ENCODE measurements at places on chromosomes 7 and 10.
A peak's percentile ranks its signal among the peaks of the same experiment; 100 is the strongest.

GRCh38 chr7:153388611-153389010 lies 629.1 kb downstream of the ACTR3B start:
- DNase-seq = no peak

GRCh38 chr10:14077430-14077829 lies 253.3 kb downstream of the FRMD4A start:
- DNase-seq = no peak

DNA sequence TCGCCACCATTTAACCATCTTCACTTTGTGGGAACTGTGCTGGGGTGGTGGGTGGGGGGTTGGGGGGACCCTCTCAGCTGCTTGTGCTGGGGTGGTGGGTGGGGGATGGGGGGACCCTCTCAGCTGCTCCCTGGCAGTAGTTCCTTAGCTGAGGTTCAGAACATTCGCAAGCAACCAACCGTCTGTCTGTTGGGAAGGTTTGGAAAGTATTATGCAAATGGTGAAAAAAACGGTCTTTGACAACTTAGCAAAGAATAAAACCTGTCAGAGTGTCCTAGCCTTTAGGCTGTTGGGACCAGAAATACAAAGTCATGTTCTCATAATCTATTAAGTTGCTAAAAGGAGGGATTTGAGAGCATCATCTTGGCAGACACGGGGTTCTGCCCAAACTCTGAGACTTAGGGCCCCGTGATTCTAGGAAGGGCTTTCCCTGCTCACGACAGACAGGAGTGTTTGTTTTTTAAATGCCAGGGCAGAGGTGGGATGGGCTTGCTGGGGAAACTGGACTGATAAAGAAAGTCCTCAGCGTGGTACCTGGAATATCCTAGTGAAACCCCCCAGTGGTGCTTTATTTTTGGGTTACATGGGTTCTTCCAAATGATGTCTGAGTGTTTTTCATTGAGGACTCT lies 14.1 kb upstream of the SRGN start:
- no peak for DNase-seq

- no peak for DNase-seq
Observed at GRCh38 chr7:26172048-26172447, 20.1 kb downstream of the NFE2L3 start.

GRCh38 chr10:61609701-61610100 lies 53.0 kb upstream of the CABCOCO1 start:
- DNase-seq = no peak

DNA sequence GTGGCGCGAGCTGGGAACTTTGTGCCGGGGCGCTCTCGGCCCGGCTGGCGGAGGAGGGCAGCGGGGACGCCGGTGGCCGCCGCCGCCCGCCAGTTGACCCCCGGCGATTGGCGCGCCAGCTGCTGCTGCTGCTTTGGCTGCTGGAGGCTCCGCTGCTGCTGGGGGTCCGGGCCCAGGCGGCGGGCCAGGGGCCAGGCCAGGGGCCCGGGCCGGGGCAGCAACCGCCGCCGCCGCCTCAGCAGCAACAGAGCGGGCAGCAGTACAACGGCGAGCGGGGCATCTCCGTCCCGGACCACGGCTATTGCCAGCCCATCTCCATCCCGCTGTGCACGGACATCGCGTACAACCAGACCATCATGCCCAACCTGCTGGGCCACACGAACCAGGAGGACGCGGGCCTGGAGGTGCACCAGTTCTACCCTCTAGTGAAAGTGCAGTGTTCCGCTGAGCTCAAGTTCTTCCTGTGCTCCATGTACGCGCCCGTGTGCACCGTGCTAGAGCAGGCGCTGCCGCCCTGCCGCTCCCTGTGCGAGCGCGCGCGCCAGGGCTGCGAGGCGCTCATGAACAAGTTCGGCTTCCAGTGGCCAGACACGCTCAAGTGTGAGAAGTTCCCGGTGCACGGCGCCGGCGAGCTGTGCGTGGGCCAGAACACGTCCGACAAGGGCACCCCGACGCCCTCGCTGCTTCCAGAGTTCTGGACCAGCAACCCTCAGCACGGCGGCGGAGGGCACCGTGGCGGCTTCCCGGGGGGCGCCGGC lies 870 bp downstream of the FZD1 start:
- DNase-seq = peak; percentile 85

DNA sequence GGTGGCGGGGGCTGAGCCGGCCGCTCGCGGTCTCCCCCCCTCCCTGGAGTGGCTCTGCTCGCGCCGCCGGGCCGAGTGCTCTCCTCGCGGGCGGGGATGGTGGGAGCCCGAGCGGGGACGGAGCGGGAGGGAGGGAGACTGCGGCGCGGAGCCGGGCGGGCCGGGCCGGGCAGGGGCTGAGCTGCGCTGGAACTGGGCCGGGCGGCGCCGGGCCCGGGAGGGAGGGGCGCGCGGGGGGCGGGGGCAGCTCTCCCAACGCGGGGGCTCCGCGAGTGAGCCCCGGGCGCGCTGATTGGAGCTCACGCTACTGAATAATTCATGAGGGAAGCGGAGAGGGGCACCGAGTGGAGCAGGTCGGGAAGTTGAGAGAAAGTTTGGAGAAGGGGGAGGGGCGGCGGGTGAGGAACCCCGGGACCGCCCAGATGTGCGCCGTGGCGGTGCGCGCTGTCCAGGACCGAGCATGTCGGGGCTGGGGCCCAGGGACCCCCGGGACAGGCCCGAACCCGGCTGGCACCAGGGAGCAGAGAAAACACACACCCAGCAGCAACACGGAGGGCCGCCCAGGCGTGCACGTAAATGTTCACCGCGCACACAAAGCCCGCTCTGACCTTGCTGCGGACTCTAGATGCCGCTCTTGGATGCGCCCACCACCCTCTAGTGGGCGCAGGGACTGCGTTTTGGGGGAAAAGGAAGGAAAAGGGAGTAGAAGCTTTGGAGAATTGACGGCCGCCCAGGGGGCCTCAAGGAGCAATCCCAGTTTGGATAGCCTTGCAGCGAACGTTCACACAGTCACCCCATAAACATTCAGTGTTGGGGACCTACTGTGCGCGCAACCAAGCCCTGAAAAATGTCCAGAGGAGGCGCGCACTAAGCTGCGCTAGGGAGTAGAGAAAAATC lies at the start of gene EPHB4:
Gene EPHB4 (minus strand): TSS at position 194 of the 897 bp plus-strand sequence. CDS start 493 bp downstream, outside the sequence.
- peak; percentile 83 for DNase-seq

Measured in epithelial cell of esophagus (primary cell).